NCI-H510A (cell line): ENCODE measurements at places on chromosomes 11 and 22.

DNA sequence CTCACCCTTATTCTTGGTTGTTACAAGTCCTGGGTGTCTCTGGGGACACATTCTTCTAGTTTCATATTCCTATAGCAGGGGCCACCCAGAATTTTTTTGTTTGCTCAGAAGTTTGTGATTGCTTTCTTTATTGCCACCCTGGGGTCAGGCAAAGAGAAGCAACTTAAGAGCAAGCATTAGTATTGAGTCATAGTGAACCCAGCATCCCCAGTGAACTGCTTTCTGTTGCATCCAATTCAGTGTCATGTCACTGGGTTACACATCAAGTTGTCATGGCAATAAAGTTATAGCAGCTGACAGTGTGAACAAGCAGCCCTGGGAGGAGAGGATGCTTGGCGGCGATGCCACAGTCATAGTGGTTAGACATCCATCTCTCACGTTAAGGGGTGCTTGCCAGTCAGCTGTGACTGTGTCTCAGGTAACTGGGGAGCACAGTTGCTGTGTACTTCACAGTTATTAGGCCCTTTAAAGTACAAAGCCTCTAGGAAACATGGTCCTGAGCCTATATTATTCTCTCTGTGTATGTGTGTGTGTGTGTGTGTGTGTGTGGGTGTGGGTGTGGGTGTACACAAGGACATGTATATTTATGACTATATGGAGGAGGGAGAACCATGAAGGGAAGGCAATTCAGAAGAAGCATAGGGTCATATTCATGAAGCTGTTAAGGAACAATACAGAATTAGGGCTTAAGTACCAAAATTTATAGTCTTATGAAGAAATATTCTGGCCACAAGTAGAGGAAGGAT is 52.5 kb downstream of the TRIM44 start:
- DNase-seq = no peak

- DNase-seq = no peak
These were observed 256.1 kb upstream of the NCAM1 start for GRCh38 chr11:112705148-112705547.

DNA sequence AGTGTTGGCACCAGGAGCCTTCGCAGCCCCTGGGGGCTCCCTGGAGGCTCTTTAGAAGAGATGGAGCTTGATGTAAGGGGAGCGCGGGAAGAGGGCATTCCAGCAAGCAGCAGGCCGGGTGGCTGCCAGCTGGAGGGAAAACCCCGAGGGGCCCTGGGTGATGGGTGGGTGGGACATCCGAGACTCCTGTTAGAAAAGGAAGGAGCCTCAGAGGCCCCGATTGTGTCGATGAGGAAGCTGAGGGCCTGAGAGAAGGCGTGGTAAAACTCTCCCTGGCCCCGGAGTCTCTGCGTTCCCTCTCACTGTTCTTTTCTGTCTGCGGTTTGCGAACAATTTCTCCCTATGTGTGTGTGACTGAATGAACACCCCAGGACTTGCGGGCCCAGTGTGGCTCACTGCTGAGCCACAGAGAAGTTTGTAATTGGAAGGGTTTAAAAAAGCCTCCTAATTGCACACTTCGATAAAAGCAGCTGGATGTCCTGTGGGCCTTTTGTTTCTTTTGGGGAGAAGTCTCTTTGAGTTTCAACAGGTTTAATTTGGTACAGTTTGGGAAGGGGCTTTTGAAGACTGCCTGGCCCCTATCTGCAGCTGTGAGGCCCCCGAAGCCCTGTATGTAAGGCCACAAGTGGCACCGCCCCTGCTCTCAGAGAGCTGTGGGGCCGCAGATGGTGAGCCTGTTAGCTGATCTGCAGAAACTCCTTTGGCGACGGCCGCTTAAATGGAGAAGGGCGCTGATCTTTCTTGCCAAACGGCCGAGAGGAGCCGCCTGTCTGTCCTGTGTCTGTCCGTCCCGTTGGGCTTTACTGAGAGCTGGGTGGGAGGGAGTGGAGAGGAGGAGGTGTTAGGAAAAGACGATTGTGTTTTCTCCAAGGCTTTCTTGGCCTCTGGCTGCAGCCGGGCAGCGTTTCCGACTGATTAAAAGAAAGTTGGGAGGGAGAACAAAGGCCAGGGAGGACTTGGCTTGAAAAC is 2.0 kb downstream of the FBLN1 start:
- no peak for DNase-seq

DNA sequence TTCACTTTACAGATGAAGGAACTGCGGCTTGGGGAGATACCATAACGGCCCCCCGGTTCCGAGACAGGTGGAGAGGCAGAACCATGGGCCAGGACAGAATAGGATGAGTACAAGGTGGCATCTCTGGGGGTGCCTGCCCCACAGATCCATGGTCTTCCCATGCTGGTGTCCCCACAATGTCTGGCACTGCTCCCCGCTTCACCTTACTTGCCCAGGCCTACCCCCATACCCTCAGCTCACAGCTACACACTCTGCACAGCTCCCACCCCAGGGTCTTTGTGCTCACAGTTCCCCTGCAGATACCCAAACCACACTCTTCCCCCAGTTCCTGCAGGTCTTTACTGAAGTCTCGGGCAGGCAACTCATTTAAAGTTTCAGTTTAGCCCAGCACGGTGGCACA is 11.4 kb upstream of the DGCR8 start:
- DNase-seq = no peak

- DNase-seq = no peak
These were observed 34.2 kb upstream of the HORMAD2 start for GRCh38 chr22:30045901-30046715.

DNA sequence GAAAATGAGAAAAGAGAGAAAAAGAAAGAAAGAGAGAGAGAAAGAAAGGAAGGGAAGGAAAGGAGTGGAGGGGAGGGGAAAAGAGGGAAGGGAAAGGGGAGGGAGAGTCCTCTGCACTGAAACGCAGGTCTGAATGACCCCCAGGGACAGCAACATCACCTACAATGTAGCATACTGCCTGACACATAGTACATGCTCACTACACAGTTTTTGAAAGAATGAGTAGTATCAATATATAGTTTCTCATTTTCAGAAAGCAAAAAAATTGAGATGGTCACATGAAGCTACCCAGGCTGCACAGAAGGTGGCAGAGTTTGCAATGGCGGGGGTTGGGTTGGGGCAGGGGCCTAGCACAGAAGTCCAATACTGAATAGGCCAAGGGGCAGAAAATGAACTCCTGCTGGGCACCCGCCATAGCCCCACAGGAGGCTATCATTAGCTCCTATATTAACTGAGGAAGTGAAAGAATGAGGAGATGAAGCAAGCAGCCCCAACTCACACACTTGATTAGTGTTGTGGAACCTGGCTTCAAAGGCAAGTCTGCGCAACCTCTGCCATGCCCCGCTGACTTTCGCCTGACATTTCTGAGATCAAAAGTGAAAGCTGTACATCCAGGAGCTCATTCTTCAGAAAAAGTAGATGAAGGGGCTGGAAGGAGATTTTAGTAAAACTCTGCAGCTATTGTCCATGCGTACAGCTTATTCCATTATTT is 241.2 kb upstream of the SYN3 start:
- no peak for DNase-seq

- DNase-seq = no peak
These were observed 349 bp downstream of the TSSC4 start for GRCh38 chr11:2400762-2401435.
